ENCODE measurements at places on chromosomes 1 and 21. TPM values are rescaled to one million over a fixed set of nuclear protein-coding genes. Genes with fewer than 3 reads are reported as not detected.

The CATSPER4 gene
- not detected for total RNA-seq

The TPTE gene
- total RNA-seq = not detected

- no peaks in the 10 kb centered on the region for H3K4me1 ChIP-seq
- no peak overlapping the region for H3K4me3 ChIP-seq
- H3K27me3 ChIP-seq = no peaks in the 10 kb centered on the region
These were observed 5.4 kb downstream of the PLA2G2E start for GRCh38 chr1:19918057-19918456.

DNA sequence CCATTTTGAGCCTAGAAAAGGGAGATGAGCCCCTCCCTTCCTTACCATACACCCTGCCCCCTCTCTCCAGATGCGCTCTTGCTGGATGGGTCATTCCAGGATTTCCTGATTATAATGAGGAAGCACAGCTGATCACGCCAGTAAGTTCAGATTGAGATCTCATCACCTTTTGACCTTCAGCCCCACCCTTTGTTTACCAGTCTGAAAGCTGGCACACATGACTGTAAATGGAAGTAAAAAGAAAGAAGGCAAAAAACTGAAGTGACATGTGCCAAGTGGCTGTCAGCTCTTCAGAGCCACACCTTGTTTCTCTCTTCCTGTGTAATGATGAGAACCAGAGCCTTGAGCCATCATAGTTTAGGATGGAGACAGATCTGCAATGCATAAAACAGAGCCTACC, 27.9 kb downstream of the S1PR1 start:
- H3K4me3 ChIP-seq = no peak overlapping the region
- no peaks in the 10 kb centered on the region for H3K36me3 ChIP-seq
- no peaks in the 10 kb centered on the region for H3K4me1 ChIP-seq
- no peak for DNase-seq
- H3K27me3 ChIP-seq = no peaks in the 10 kb centered on the region

DNA sequence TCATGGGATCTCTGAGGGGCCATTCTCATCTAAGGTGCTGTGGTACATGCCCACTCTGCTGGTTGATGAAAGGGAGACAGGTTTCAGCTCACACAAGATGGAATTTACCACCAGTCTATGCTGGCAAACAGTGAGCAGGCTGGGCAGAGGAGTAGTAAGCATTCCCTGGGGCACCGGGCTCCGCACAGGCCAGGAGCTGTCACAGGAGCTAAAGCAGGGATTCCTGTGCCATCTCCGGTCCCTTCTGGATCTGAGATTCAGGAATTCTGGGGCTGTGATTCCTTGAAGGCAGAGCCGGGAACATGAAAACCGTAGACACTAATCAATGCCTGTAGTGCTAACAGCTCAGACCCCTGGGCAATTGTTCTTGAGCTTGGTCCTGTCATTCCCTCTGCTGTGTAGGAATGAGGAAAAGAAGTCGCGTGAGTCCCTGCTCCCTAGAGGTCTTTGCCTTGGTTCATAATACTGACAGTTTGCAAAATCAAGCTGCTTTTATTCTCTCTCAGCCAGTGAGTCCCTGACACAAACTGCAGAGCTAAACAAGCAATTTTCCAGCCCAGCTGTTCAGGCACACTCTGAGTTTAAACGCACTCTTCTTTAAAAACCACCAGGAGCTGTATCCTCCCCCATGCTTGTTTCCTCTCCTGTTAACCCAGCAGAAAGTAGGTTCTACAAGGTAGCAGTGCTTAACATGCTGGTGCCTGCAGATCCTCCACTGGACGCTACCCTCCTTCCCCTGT, 52.5 kb downstream of the MDM4 start:
- DNase-seq = no peak
- no peaks in the 10 kb centered on the region for H3K27me3 ChIP-seq
- H3K4me1 ChIP-seq = no peaks in the 10 kb centered on the region
- H3K27ac ChIP-seq = no peak overlapping the region
- H3K4me3 ChIP-seq = no peak overlapping the region

GRCh38 chr1:100622506-100622905, 84.6 kb downstream of the GPR88 start:
- no peaks in the 10 kb centered on the region for H3K27me3 ChIP-seq
- H3K27ac ChIP-seq = no peak overlapping the region
- DNase-seq = no peak
- H3K4me3 ChIP-seq = no peak overlapping the region

- H3K4me1 ChIP-seq = no peaks in the 10 kb centered on the region
- H3K27me3 ChIP-seq = no peaks in the 10 kb centered on the region
- H3K27ac ChIP-seq = no peak overlapping the region
- H3K36me3 ChIP-seq = no peaks in the 10 kb centered on the region
These were observed 140.1 kb upstream of the NFIA start for GRCh38 chr1:60942291-60942690.

DNA sequence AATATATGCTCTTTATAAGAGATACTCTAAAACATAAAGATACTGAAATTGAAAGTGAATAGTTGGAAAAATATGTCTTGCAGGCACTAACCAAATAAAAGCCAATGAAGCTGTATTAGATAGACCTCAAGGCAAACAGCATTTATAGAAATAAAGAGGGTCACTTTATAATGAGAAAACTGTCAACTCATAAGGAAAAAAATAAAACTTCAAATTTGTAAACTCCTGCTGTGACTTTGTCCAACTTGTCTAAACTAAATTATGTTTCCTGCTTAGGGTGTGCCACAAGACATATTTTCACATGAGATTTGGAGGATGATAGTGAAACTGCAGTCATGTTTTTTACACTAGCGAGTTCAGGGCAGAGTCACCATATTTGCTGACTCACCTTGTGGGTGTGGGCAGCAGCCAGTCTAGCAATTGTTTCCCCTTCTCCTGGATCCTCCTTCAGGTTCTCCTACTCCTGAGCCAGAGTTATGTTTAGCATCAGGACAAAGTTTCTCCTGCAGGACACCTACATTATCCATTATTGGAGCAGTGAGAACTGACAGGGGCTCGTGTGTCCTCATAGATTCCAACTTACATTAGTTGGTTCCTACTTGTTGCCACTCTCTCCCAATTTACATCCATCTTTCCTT, 43.8 kb downstream of the CD53 start:
- no peak for DNase-seq
- H3K4me1 ChIP-seq = no peaks in the 10 kb centered on the region
- no peak overlapping the region for H3K27ac ChIP-seq
